ENCODE measurements at places on chromosomes 1 and 21.

GRCh38 chr1:55070293-55071164 is 31.2 kb downstream of the PCSK9 start:
- DNase-seq = peak; percentile 48

DNA sequence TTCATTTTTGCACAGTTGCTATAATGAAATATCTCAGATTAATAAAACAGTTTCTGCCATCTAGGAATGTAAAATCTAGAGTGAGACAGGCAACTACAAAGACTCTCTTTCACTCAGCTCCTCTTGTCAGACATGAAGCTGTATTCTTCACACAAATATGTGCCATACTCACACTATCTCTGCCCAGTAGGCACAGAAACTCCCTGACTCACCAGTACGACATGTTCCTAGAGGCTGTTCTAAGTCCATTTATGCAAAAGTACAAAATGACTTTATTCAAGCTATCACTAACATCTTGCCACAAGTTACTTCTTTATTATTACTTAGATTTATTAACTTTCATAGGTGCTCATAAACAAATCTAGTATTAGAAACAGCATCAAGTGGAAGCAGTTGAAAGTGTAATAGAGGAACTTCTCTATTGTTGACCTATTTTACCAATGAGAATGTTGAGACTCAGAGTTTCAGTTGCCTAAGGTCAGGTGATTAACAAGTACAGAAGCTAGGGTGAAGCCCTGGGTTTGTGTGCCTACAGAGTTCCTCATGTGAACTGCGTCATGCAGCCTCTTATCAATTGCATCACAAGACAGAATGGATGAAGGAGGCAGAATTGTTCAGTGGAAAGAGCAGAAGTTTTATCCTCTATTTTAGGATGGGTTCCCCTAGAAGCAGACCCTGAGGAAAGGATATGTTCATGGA is 98.9 kb downstream of the RGS2 start:
- DNase-seq = no peak

DNA sequence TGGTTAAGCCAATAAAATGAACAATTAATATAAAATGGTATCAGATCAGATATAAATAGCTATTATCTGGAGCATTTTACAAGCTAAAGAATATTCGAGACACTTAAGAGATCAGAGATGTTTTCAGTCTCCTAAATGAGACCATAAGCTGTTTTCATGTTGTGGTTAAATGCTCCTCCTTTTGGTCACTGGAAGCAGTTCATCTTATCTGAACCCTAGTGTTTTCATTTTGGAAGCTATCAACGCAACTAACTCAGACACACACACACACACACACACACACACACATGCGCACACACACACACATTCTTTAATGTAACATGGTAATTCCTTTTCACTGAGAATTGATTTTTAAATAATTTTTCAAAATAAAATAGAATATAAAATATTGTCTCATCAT is 10.0 kb upstream of the LRRC8C start:
- DNase-seq = no peak

GRCh38 chr1:162370161-162370560 is 6.5 kb downstream of the SPATA46 start:
- DNase-seq = no peak

- DNase-seq = no peak
These were observed 29.9 kb downstream of the PRKCZ start for GRCh38 chr1:2080140-2080539.

GRCh38 chr1:88378560-88378959 is 305.5 kb upstream of the PKN2 start:
- no peak for DNase-seq

DNA sequence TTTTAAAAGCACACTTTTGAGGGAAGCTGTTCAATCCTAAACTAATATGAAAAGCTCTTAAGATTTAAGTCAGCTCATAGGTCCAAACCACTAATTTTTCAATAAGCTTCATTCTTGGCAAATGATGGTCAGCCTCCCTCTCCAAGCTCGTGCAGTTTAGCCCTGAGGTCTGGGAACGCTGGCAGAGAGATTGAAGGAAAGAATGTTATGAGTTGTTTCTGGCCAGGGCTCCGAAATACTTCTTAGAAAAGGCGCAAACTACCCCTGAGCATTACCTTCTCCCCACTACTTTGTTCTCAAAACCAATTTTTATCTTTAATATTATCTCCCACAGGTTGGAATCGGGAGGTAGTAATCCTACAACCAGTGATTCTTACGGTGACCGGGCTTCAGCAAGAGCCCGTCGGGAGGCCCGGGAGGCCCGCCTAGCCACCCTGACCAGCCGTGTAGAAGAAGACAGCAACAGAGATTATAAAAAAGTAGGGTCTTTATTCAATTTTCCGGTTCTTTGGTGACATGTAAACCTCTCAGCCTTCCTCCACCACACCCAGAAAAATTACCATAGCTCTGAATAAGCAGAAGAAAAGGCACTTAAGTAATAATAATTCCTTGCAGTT is 147.7 kb downstream of the SYT2 start:
- no peak for DNase-seq

All from NCI-H1092 (cell line).